ENCODE measurements at places on chromosomes 2 and 18.

- no peak for DNase-seq
Observed at GRCh38 chr2:191105082-191105481, 45.7 kb downstream of the STAT4 start.

DNA sequence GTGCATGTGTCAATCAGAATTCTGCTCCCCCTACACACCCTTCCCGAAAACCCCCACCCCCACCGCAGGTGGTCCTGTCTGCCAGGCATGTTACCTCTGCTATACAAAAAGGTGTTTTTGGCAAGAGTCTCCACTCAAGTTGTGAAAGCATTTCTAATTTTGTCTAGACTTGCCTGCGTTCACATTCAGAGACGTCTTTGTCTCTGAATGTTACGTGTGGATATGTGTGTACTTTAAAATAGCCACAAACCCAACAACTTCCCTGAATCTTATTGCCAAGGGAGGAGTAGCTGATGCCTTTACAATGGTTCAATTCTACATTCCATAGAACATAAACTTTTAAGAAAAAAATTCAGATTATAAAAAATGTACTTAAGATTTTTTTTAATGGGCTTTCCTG lies 66.6 kb downstream of the ITGA4 start:
- DNase-seq, result no peak

DNA sequence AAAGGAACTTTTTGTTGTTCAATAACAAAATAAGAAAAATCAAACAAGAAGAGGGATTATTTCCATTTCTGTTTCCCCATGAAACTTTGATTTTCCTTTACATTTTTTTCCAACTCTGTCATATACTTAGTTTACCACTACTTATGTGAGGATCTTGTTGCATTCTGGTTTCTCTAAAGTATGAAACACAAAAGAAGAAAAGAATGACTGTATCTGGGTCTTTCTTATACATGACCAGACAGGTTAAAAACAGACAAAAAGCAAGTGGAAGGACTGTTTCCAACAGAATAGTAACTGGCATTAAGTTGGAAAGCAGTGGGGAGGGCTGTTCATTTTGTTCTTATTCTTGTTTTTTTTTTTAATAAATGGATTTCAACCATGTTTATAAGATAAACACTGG lies 1207.8 kb upstream of the FAM98A start:
- DNase-seq, result no peak

GRCh38 chr2:10012963-10013461 lies 30.3 kb upstream of the KLF11 start:
- DNase-seq, result no peak

GRCh38 chr2:238027058-238027457 lies 33.7 kb upstream of the SCLY start:
- no peak for DNase-seq

- no peak for DNase-seq
Observed at GRCh38 chr2:40556293-40556692, 104.4 kb upstream of the SLC8A1 start.

All from NCI-H1694 treated with DMSO at 0.1 percent for 48 hours (cell line).